ENCODE measurements at places on chromosomes 7 and 10. TPM values are rescaled to one million over a fixed set of nuclear protein-coding genes. Genes with fewer than 3 reads are reported as not detected.

DNA sequence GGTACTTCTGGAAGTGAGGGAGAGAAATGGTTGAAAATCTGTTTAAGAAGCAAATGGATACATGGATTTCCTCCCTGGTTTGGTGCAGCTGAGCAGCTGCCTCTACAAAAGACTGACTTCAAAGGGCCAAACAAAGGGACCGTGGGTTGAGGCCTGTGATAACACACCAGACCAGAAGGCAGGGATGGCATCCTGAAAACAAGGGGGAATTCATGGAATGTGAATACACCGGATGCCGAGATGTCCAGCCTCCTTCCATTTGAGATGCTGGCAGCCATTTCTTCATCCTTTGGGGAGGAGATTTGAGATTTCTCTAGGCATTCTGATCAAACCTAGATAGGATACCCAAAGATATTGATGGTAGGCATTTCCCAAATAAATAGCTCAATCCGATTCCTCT is 36.9 kb downstream of the TAF3 start:
- H3K36me3 ChIP-seq, result no peaks in the 10 kb centered on the region
- no peak overlapping the region for H3K4me3 ChIP-seq
- no peak overlapping the region for H3K27ac ChIP-seq
- no peaks in the 10 kb centered on the region for H3K27me3 ChIP-seq
- DNase-seq, result no peak

GRCh38 chr10:30974773-30975415 is 56.8 kb downstream of the ZNF438 start:
- H3K4me3 ChIP-seq, result no peak overlapping the region
- H3K27me3 ChIP-seq, result no peaks in the 10 kb centered on the region
- no peak overlapping the region for H3K27ac ChIP-seq
- H3K36me3 ChIP-seq, result no peaks in the 10 kb centered on the region

- no peak overlapping the region for H3K4me3 ChIP-seq
- H3K27ac ChIP-seq, result no peak overlapping the region
- no peaks in the 10 kb centered on the region for H3K4me1 ChIP-seq
- H3K27me3 ChIP-seq, result no peaks in the 10 kb centered on the region
- no peaks in the 10 kb centered on the region for H3K36me3 ChIP-seq
- DNase-seq, result no peak
Measured at GRCh38 chr7:26368542-26368941, 76.9 kb downstream of the SNX10 start.

- no peaks in the 10 kb centered on the region for H3K4me1 ChIP-seq
- no peaks in the 10 kb centered on the region for H3K36me3 ChIP-seq
- no peak overlapping the region for H3K4me3 ChIP-seq
- H3K27ac ChIP-seq, result no peak overlapping the region
- no peak for DNase-seq
Measured at GRCh38 chr7:128934361-128935341, 3.1 kb upstream of the IRF5 start.

DNA sequence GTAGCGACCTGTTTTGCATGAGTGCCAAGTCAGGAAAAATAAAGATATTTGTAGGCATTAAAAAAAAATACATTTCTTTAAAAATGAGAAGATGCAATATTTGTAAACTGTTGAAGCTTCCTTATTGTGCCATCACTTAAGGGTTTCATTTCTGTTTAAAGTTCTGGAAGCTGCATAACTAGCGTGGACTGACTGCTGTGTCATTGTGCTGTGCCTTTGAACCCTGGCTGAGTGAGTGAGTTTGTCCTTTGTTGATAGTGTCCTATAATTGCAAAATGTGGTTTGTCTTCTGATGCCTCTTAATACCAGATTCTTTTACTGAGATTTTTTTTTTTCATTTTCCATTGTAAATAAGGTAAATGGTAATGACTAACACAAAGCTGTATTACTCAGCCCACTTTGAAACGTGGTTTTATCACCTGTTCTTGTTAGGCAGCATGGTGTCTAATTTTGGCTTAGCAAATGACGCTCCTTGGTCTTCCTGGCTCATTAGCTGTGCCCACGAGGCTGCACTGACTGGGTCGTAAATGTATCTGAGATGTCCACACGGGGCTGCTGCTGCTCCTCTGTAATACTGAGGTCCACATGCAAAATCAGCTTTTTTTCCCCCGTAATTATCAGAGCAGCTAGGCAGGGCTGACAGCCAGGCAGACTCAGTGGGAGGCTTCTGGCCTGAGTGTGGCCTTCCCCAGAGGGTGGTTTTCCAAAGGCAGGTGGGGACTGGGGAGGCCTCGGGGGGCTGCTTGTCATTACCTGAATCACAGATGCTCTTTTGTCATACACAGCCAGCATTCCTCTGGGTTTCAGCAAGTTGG is 14.8 kb downstream of the ZSCAN25 start:
- H3K27me3 ChIP-seq, result no peaks in the 10 kb centered on the region
- H3K4me3 ChIP-seq, result no peak overlapping the region
- no peaks in the 10 kb centered on the region for H3K4me1 ChIP-seq

DNA sequence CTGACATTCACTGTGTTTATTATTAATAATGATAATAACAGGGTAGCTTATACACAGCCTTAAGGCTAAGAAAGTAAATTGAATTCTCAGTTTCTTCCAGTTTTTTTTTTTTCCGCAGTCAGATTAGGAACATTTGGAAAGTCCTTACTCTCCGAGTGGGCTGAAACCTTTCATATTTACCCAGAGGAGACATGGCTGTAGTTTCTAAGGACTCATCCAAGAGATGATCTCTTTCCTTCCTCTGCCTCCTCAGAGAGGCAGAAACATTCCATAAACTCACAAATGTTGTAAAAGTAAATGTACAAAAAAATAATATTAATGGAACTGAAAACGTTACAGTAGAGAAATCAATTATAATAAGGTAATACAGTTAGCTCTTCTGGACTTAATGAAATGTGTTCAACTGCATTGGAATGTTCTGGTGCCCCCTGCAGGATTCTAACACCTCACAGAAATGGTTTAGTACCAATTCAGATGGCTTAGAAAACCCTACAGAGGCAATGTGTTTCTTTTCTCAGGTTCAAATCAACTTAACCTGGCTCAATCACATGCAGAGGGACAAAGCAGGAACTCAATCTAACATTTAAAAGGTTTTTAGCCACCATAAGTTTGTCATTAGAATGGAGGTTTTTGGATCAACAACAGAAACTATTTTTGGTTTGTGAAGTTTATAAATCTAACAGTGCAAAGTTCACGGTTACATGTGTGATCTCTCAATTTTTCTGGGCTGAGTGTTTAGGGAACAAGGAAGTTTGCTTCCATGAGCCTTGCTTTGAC is 71.7 kb downstream of the ICA1 start:
- H3K4me1 ChIP-seq, result no peaks in the 10 kb centered on the region
- no peak overlapping the region for H3K4me3 ChIP-seq
- H3K36me3 ChIP-seq, result no peaks in the 10 kb centered on the region
- peak; percentile 74 for DNase-seq

The GJD4 gene
- not detected for polyA plus RNA-seq

Data from fibroblast of lung (primary cell).